ENCODE measurements at places on chromosomes 16 and 17.

DNA sequence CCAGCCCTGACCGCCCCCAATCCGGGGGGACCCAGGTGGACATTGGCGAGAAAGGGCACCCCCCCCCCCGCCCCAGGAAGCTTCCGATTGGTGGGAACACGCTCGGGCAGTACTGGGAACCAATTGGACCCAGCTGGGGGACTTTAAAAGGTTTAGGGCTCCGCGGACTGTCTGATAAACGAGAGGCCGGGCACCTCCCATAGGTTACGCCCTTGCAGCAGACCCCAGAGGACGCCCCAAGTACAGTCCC is 245 bp downstream of the TMEM256 start:
- DNase-seq: no peak

- no peak for DNase-seq
Measured at GRCh38 chr17:66950325-66950724, 14.2 kb upstream of the CACNG4 start.

DNA sequence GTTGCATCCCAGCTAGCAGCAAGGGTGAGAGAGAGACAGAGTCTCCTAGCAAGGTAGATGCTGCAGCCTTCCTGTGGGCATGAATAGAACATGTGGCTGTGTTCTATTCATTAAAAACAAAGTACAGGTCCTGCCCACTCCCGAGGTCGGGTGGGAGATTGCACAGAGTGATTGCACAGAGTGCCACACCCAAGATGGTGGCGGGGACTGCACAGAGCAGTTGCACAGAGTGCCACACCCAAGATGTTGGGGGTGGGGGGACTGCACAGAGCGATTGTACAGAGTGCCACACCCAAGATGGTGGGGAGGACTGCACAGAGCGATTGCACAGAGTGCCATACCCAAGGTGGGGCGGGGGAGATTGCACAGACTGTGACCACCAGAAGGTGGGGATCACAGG is 410.8 kb upstream of the EEF2KMT start:
- DNase-seq: no peak

GRCh38 chr17:46758614-46759013 is 59.9 kb downstream of the WNT3 start:
- DNase-seq: no peak

DNA sequence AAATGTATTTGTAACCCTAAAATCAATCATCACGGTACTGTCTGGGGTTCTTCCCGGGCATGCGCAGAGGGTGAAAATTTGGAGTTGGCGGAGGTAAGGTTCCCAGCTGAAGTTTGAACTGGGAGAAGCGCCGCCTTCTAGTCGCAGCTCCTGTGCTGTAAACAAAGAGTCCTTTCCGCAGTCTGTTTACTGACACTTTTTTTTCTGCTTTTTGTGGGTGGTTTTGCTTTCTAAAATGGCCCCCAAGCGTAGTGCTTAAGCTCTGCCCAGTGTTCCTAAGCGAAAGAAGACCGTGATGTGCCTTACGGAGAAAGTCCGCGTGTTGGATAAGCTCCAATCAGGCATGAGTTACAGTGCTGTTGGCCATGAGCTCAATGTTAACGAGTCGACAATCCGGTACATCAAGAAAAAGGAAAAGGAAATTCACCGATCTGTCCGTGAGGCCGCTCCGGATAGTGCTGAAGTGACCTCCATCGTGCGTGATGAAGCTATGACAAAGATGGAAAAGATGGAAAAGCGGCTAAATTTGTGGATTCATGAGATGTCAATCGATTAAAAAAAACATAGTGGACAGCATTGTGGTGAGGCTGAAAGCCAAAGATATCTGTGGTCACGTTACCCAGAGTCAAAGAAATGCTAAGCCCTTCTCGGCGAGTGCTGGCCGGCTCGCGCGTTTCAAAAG is 570 bp upstream of the CFDP1 start:
- DNase-seq: no peak

DNA sequence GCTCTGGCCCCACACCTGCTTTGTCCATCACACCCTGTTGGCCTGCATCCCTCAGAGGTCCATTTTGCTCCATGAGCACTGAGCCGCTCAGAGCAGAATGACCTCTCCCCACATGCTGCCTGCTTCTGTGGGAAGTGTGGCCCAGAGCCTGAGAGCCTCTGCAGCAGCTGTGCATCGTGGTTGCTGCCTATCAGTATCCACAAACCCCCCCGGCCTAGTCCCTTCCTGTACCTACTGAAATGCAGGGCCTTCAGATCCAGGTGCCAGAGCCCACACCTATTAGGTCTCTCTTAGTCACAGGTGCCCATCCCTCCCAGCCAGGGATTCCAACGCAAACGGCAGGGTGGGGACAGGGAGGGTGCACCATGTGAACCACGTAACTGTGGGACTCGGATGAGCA is 16.6 kb upstream of the TRPV3 start:
- DNase-seq: no peak

- DNase-seq: no peak
Measured at GRCh38 chr17:38750312-38751121, 2.0 kb upstream of the PSMB3 start.

DNA sequence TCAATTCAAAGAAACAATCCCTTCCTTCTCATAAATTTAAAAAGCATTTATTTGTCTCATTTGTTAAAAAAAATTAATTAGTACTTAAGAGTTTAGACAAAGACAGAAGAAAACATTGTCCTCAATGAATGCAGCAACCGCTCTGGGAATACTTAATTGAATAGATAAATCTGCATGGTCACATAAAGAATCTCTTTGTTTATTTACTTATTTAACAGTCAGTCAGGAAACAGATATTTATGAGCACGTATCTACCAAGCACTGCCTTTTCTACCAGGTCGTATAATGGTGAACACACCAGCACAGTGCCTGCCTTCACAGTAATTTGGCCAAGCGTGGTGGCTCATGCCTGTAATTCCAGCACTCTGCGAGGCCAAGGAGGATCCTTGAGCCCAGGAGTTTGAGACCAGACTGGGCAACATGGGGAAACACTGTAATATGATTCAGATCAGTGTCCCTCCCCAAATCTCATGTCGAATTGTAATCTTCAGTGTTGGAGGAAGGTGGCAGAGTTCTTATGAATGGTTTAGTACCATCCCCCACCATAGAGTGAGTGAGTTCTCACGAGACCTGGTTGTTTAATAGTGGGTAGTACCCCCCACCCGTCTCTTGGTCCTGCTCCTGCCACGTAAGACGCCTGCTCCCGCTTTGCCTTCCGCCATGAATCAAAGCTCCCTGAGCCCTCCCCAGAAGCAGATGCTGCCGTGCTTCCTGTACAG is 8.1 kb downstream of the WIPI1 start:
- no peak for DNase-seq

DNA sequence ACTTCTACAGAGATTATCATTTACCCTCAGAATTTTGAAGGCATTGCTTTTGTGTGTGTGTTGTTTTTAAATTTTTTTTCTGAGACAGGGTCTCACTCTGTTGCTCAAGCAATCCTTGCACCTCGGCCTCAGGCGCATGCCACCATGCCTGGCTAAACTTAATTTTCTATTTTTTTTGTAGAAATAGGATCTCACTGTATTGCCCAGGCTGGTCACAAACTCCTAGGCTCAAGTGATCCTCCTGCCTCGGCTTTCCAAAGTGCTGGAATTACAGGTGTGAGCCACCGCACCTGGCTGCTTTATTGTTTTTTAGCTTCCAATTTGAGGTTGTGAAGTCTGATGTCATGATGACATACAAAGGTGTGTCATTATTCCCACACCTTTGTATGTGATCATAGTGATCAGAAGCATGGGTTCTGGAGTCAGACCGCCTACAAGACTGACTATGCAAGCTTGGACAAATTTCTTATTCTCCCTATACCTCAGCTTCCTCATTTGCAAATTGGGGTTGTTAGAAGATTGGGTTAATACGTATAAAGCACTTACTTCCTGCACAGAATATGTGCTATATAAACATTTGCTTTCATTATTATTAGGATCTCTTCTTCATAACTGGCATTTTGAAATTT is 5.8 kb downstream of the SEPHS2 start:
- DNase-seq: no peak

DNA sequence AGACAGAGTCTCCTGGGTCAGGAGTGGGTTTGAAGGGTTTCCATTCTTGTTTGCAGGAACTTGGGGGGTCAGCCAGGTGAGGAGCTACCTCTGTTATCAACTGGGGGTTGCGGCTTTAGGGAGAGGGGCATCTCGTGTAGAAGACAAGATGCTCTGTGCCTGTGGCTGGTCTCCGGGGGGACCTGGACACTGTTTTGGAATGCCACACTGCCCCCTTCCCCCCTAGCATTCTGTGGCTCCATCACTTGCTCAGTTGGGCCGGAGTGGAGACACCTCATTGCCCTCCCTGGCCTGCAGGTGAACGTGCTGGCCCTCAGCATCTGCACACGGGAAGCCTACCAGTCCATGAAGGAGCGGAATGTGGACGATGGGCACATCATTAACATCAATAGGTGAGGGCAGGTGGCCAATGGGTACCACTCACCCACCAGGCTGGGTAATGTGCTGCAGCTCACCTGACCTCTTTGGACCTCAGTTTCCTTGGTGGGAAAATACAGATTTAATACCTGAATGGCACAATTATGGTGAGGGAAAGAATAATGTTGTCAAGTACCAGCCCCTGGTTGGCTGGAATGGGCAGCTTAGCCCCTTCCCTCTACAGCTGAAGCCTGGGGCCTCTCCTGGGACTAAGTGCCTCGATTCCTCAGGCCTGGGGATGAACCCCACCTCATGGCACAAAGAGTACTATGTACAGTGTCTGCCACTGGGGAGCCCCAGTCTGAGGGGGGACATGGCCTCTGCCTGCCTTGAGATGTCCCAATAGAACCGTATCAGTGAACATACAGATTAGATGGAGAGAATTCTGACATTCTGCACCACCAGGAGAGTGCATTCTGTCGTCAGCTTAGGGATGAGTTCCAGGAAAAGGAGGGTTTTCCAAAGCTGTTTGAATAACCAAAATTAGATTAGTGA is 3.3 kb upstream of the MRM1 start:
- DNase-seq: no peak

DNA sequence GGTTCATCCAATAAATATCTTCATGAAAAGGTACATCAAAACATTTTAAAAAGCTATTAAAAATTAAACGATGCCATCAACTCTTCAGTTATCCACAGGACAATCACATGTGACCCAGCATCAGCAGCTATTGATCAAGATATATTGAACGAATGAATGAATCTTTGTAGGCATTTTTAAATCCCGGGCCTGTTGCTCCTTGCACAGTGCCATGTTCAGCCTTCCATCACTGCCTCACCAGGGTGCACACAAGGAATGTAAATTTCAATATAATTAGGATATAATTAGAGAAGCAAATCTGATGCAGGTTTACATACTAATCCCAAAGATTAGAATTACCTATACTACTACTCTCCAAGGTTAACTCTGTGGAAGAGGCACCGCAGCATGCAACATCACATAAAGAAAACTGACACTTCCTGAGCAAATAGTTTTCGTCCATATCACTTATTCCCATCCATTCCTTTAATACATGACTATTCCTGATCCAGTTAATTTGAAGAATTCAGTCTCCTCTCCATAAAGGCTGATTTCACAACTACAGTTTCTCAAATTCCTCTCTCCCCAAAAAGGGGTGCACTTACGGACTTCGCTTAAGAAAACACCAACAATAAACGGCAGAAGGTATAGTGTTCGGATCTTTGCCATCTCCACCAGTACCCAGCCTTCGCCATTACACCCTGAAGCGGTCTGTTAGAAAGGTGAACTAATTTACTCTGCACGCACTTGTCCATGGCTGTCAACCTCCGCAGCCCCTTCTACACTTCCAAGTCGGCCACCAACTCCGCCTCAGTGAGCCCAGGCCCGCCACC is 938 bp downstream of the NCOR1 start:
- DNase-seq: no peak

DNA sequence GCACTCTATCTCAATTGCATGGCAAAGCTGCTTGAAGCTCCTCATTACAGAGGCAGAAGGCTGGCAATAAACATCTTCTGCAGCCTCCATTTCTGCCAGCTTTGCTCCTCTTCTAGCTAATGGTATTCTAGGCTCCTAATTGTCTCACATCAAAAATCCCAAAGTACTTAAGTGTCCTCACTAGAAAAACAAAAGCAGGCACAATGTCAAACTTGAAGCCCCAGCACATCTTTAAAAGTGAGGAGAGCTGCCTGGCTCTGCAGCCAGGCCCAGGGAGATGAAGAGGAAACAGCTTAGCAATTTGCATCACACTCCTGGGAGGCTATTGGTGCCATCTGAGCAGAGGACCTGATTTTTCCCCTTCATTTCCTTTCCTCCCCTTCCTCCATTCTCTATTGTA is 197.1 kb downstream of the KCNJ2 start:
- no peak for DNase-seq

DNA sequence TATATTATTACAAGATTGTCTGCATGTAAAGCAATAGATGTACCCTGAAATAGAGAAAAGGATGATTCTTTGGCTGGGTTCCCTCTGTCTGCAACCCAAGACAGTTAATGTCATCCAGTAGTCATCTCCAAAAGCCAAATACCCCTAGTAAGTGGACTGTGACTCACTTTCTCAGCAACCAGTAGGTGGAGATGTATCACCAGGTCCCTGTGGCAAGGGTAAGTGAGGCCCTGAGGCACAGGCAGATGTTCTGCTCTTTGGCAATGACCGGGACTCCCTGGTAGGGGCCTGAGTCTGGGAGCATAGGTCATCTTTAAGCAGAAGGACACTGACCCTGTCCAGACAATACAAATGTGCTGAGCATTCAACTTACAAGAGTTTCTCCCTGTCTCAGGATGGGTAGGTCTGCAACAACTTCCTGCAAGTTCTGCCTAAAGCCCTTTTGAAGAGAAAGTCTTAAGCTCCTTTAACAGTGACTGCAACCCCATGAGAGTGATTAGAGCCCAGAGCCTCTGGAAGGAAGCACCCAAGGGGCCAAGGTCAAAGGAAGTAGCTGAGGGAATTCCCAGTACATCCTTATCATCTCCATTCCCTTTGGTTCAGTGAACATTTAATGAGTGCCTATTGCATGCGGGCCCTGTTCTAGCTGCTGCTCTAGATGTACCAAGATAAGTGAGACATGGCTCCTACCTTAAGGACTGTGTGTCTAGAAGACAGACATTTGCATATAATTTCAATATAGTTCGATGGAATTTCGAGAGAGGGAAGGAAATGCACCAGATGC is 31.9 kb downstream of the PMP22 start:
- DNase-seq: no peak

GRCh38 chr17:9684955-9685621 is 39.8 kb downstream of the USP43 start:
- DNase-seq: no peak

DNA sequence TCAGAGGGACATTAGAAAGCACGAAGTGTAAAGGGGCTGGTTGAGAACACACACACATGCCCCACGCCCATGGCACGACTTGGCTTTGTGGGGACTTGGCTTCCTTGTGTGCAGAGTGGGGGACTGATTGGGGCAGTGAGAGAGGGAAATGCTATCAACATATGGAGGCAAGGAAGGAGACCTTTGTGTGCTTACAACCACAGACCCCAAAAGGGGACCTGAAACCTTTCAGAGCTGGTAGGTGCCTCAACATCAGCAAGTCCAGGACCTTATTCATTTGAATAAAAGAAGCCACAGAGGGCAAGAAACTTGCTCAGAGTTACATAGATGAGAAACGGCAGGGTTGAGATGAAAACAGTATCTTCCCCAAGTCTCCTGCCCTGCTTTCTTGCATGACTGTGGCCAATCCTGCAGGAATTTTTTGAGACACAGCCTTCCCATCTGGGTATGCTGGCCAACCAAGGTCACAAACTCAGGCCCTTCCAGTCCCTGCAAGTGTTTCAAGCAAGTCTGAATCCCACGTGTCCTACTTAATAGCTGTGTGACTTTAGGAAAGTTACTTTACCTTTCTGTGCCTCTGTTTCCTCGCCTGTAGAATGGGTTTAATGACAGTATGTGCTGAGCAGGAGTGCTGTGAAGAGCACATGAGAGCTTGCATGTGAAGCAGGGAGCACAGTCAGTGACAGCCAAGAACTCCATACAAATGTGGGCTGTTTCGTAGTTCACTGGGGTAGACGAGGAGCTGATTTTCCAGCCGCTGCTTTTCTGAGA is 26.2 kb downstream of the C16orf78 start:
- DNase-seq: no peak
